Stimulated activated CD4-positive, alpha-beta T cell treated with anti-CD3 and anti-CD28 coated beads, Interleukin-1b, Interleukin-23, amount 100 ng/mL, for 24 hours (primary cell): ENCODE measurements at places on chromosomes 11 and 22.

DNA sequence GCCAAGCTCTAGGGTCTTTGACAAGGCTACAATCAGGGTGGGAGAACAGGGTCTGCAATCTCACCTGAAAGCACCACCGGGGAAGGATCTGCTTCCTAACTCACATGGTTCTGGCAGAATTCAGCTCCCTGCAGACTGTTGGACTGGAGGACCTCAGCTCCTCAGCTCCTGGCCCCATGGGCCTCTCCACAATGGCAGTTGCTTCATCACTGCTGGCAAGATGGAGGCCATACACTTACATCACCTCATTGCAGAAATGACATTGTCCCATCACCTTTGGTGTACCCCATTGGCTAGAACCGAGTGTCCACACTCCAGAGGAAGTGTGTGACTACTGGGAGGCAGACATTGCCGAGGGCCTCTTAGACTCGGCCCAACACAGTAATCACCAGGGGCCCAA lies 20.9 kb upstream of the MPPED1 start:
- no peak for DNase-seq

GRCh38 chr11:65551572-65552387 lies 6.4 kb downstream of the LTBP3 start:
- DNase-seq: no peak

DNA sequence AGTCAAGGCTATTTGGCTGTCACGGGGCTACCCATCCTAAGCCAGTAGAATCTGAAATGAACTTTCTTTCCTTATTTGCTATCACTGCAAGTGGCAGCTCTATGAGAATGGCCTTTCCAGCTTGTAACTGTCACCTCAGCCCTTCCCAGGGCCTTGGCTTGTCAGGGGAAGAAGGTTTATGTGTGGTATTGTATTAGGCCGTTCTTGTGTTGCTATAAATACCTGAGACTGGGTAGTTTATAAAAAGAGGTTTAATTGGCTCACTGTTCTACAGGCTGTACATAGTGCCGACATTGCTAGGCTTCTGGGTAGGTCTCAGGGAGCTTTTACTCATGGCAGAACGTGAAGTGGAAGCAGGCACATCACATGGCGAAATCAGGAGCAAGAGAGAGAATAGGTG lies 26.8 kb upstream of the E2F8 start:
- no peak for DNase-seq

DNA sequence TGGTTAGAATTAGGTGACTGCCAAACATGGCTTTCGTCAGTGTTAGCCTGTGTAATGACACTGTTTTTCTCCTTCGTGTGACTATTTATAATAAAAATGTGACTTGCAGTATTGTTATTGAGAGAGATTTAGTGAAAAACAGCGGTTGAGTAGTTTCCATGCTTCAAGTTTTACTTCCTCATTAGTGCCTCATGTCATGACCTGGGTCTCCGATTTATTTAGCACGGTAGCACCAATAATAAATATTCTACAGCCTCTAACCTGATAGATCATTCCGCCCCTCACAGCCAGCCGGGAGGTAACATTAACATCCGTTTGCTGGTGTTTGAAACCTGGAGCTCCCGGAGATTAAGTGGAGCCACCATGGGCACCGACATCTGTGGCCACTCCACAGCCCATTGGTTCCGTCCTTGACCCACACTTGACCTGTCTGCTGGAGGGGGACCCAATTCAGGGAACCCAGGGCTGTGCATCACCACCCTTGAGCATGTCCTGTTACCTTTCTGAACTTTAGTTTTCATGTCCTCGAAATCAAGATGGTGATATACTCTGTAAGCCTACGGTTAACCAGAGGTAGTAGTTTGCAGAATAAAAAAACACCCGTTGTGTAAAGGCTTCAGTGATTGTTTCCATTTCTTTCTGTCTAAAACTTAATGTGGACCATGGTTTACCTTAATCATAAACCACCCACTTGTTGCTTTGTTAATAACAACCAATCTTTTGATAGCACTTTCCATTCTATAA lies 104.1 kb downstream of the ATXN10 start:
- DNase-seq: no peak

- DNase-seq: no peak
Measured at GRCh38 chr11:126436209-126436755, 80.8 kb downstream of the ST3GAL4 start.

DNA sequence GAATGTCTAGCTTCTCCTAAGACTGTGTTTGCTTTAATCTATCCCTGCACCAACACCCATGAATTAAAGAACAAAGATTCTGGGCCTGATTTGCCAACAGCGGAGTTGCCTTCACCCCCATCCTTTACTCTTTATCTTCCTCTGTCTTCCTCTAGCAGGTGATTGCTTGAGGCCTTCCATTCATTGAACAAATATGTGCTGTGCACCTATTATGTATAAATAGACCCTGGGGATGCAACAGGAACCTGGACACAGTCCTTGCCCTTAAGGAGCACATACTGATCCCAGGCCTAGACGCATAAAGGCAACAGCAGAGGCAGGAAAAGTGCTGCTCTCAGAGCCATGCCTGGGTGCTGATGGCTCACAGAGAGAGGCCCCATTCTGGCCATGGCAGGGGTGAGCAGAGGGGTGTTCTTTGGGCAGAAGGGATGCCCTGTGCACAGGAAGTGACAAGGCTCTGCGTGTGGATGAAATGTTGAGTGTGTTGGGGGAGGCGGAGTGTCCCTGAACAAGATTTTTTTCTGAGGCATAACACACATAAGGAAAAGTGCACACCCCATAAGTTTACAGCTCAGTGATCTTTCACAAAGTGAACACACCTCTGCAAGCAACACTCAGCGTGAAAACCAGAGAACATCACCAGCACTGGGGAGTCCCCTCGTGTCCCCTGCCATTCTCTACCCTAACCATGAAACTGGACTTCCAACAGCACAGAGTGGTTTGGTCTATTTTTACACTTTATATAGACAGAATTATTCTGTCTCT lies 145.9 kb downstream of the GRIK4 start:
- no peak for DNase-seq

DNA sequence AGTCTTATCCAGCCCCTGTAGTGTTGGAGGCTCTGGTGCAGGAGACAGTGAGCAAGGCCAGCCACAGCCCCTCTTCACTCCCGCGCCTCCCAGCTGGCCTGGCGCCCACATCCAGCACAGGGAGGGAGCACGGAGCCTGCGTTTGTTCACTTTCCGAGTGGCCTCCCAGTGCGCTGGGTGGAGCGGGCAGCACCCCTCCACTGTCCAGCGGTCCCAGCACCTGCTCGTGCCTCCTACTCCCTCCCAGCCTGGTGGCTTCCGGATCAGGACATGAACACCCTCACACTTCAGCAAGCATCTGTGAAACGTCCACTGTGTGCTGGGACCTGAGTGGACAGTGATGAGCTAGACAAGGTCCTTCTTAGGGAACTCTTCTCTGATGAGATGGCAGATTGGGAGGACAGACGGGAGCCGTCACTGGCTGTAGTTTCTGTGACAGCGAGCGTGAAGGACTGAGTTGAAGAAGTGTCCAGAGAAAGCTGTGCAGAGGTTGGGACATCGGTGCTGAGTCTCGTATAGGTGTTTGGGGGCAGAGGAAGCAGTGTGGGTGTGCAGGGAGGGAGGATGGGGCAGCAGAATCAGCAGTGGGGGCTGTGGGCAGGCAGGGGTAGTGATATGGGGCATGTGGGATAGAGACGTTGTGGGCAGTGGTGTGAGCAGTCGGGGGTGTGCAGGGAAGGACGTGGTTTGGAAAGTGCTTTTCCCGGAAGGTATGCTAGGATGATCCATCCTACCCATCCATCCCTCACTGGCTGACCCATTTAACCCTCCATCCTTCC lies 256.8 kb downstream of the TBC1D22A start:
- no peak for DNase-seq

DNA sequence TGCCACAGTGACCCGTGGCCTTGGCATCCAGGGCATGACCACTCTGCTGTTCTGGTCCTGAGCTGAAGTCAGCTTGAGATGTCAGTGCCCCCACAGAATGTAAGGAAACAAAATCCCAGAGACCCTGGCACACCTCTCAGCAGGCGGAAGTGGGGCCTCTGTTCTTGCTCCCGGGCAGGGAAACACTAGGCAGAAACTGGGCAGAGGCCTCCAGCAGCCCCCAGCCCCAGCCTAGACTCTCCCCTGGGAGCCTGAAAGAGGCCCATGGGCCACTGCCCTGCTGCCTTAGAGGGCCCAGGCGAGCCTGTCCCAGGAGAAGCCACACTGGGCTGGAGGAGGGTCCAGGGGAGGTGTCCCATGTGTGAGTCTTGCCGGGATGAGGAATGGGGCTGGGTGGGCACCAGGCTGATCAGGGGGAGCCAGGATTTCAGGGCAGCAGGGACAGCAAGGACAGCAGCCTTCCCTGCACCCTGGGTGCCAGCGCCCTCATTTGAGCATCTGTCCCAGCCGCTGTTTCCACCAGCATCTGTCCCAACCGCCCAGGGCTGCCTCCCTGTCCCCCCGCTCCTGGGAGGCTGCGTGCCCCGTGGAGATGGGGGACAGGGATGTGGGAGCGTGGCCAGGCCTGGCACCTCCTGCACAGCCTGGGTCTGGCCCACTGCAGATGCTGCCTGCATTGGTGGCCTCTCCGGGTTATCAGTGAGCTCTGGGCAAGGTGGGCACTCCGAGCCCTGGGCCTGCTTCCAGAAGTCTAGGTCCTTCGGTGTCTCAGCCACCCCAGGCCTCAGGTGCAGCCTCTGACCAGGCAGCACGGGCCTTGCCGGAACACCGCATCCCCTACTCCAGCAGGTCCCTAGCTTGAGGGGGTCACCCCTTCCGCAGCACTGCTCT lies 1072.4 kb downstream of the BRD1 start:
- DNase-seq: no peak

- no peak for DNase-seq
Measured at GRCh38 chr22:35921044-35921443, 107.6 kb downstream of the RBFOX2 start.

GRCh38 chr11:81497202-81497804 lies 1236.4 kb downstream of the FAM181B start:
- DNase-seq: no peak

GRCh38 chr22:27895600-27895999 lies 23.5 kb downstream of the PITPNB start:
- no peak for DNase-seq

DNA sequence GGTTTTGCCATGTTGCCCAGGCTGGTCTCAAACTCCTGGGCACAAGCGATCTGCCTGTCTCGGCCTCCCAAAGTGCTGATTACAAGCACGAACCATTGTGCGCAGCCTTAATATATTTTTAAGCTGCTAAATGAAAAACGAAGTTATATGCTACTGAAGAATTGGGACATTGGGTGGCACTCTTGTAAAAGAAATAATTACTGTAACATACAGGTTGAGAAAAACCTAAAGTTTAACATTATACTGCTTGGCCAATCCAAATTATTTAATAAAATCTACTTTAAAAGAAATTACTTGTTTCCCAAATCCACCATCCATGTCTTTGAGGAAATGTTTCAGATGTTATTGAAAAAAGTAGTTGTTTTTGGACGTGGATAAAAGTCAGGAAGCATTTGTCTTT lies 37.9 kb upstream of the ARHGAP32 start:
- DNase-seq: no peak

- DNase-seq: no peak
Measured at GRCh38 chr22:41512421-41513194, 31.7 kb downstream of the POLR3H start.
